ENCODE measurements at places on chromosomes 1 and 21.

DNA sequence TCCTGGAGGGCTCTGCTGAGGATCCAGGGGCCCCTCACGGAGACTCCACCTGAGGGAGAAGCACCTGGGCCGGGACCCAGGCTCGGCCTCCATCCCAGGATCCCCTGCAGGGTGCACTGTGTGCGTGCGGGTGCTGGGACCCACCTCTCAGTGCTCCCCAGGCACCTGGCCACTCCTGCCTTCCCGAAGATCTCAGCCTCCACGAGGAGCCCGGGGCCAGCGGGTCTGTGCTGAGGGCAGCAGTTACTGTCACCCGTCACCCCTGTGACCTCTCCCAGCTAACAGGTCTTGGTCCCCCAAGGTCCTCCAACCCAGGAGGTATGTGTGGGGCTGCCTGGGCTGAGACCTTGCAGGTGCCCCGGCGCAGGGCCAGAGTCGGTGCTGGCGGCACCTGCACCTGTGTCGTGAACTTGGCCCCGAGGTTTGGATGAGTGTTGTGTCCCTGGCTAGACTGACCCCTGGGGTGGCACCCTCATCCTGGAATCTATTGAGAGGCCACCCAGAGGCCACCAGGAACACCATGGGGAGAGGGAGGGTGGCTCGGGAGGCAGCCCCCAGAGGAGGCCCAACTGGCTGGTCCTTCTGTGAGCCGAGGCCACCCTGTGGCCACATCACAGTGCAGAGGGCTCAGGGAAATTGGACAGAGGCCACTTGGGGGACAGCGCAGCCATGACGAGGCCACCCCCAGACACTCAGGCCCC lies 17.7 kb downstream of the MORN1 start:
- no peak for DNase-seq

- DNase-seq: no peak
These were observed 44.1 kb upstream of the WLS start for GRCh38 chr1:68276448-68276847.

DNA sequence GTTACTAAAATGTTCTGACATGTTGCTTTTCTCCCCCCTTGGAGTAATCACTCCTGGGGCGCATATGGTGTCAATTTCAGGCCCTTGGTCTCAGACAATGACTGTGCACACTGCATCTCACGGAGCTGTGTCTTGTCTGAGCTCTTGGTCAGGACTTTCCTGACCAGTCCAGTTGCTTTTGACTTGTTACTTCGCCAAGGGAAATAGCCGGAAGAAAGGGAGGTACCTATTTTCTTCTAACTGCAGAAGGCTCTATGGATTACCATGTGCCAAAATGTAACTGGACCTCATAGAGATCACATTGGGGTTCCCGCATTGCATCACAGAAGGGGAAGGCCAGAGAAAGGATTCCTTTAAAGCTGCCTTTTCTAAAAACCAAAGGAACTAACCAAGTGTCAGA lies 68.6 kb downstream of the SPAG17 start:
- DNase-seq: no peak

DNA sequence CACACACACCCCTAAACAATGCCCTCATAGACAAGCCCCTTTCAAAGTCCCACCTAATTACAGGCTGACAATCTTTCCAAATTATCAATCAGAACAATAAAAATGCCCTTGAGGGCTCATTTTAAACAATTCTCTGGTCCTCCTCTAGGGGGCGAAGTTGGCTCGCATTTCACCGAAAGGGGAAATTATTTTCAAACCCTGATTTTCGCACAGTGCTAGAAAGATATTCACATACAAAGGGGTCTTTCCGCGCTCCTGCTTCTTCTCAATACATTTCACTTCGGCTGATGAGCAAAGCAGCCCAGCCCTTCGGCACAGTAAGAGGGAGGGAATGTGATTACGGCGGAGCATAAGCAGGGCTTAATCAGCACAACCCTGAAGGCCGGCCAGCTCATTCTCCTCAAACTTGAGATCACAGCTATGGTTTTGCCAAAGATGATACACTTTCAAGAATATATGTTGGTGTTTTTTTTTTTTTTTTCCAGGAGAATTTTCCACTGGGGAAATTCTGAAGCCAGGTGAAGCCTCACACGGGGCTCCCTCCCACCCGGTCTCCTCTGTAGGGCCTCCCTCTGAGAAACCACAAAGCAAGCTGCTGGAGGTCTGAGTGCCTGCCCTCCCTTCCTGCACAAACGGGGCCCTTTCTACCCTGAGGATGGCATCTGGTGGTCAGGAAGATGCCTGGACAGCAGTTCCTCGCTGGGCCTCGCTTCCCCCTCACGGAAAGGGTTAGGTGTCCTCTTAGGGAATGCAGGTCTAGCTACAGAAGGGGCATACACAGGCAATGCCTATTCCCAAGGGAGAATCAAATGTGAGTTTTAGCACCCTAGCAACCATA lies 66.9 kb downstream of the GNG12 start:
- no peak for DNase-seq

- no peak for DNase-seq
These were observed 114.1 kb downstream of the LHX4 start for GRCh38 chr1:180343921-180344769.

DNA sequence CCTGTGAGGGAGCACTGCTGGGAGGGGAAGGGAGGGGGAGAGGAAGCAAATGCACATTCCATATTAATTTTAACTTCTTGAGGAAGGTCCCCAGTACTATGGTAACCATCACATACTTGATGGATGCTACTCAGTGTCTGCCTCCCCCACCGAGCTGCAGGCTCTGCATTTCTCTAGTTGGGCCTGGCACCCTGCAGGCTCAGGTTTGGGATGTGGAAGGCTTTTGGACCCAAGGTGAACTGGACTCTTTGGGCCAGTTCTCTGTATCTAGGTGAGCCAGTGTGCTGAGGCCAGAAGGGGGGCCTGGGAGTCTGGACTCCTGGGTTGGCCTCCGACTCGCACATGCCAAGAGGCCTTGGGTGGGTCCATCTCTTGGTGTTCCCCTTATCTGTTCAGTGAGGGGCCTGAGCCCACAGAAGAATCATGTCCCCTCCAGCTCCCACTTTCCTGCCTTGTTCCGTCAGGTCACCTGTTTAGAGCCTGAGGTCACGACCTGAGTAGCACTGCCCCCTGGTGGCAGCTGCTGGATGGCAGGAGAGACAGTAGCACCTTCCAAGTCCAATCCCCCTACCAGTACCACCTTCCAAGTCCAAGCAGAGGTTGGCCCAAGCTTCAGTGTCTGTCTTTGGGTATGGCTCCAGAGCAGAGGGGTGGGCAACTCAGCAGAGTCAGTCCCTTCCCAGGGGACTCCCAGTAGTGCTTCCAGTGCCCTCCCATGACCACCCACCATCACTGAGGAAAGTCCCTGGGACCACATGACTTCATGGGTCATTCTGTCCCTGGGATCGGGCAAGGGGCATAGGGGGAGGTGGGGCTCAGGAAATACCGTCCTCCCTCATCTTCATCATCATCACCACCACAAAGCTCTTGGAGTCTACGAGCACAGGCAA lies 241.8 kb downstream of the TRABD2B start:
- DNase-seq: peak; percentile 31

GRCh38 chr21:21034036-21034435 lies 35.8 kb downstream of the NCAM2 start:
- DNase-seq: no peak

- DNase-seq: no peak
These were observed 1.3 kb downstream of the AGRN start for GRCh38 chr1:1021010-1021919.

- DNase-seq: no peak
These were observed 95.2 kb downstream of the KCNJ6 start for GRCh38 chr21:37821092-37821491.

GRCh38 chr1:113192980-113193379 lies 120.0 kb downstream of the LRIG2 start:
- DNase-seq: no peak

GRCh38 chr1:199774433-199775089 lies 252.9 kb upstream of the NR5A2 start:
- no peak for DNase-seq

- DNase-seq: no peak
These were observed 176.5 kb upstream of the HOOK1 start for GRCh38 chr1:59638231-59638711.

DNA sequence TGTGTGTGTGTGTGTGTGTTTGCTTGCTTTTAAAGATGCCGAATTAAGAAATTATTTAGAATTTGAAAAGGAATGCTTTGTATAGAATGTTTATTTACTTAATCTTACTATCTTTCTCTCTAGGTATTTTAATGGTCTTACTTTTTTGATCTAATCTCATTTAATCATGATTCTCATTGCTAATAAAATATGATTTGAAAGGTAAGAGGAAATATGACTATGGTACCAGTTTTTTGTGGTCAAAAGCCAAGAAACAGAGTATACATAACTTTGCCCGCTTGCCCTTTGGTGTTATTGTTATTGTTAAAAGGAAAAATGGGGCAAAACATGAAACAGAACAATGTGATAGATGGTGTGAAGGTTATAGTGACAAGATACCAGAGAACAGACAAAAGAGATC lies 74.6 kb downstream of the RPS6KC1 start:
- DNase-seq: no peak

DNA sequence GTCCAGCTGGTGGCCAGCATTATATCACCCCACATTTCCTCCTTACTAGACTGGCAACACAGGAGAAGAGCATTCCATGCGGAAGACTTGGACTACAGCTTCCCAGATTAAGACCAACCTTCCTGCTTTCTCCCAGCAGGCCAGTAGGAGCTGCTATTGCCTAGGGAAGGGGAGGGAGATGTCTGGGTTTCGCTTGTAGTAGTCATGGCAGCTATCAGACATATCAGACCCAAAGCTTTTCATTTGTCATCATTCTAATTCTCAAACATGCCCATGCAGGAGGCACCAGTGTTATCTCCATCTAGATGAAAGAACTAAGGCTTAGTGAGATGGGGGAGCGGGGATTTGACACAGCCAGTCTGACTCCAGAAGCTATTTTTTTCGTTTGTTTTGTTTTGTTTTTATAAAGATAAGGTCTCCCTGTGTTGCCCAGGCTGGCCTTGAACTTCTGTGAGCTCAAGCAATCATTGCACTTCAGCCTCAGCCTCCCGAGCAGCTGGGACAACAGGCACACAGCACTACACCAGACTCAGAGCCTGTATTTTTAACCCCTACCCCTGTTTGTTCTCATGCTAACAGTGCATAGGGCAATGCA lies 4.5 kb downstream of the PLA2G2A start:
- DNase-seq: peak; percentile 35

- DNase-seq: no peak
These were observed 233.9 kb upstream of the CAMK1G start for GRCh38 chr1:209349363-209350308.

DNA sequence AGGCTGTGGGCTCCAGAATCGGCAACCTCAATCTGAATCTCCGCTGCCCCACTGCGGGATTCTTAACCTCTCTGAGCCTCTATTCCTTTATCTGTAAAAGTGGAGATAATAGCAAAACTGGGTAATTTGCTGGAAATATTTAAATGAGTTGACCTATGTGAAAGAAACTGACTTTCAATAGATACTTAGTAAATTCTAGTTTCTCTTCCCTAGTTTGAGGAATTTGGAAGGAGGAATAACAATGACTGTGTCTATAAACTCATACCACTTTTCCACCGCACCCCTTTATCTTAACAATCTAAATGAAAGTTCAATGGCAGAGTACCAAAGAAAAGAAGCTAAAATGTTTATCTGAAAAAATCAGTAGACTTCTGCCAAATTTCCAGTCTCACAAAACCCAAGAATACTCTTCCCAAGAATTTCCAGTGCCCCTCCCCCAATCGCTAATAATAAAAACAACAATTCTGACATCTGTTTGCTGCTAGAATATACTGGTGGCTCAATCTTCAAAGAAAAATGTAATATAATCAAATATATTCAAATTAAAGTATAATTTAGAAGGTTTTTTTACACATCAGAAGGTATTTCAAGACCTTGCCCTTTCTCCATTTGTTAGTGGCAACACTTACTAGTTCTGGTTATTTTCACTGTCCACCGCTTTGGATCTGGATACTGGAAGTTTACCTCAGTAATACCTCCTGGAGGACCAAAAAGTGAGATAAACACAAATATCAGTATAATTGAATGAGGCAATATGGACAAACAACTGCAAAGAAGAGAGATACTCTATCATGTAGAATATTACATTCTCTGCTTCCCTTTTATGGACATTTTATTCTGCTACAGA lies 171.2 kb downstream of the LTN1 start:
- DNase-seq: no peak

DNA sequence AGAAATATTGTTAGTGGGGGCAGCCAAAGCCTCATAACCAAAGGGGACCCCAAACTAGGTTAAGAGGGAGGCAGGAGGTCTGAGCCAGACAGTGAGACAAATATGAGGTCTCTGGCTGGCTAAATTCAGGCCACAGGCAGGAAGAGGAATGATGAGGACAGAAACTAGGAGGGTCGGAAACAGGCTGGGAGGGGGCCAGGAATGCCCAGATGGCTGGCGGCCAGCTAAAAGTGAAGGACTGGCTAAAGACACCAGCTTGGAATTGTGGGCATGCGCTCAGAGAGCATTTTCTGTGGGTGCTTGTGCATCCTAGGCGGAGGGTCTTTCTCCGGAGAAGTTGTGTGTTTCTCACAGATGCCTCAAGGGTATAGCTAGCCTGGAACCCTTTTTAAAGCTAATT lies 77.0 kb downstream of the PGM1 start:
- no peak for DNase-seq

GRCh38 chr1:121519042-121519755 lies 334.4 kb downstream of the SRGAP2C start:
- DNase-seq: peak; percentile 84

GRCh38 chr21:36709868-36710728 lies 11.2 kb downstream of the SIM2 start:
- no peak for DNase-seq

DNA sequence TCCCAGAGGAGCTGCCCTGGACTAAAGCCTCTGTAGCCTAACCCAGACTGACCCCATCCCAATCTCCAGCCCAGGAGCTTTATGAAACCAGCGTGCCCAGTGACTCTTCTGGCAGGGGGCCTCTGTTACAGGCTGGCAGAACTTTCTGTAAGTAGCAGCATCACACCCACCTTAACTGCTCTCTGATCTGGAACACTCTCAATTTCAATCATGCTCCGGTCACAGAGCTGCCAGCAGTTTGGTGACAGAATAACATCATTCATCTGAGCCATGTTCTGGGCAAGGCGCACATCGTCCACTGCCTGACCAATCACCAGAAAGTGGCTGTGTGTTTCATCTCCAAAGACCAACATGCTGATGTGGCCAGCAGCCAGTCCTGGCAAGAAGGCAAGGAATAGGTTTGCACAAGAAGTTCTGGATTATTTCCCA lies 14.7 kb downstream of the ADCY10 start:
- DNase-seq: no peak

GRCh38 chr1:164774819-164775654 lies 216.1 kb downstream of the PBX1 start:
- no peak for DNase-seq

Data from CD4-positive, alpha-beta T cell treated with Interferon alpha-2 for 1 hour (primary cell).